NCI-H1436 (cell line): ENCODE measurements at places on chromosomes 5 and 9.

GRCh38 chr5:159605585-159605984, 275.3 kb upstream of the IL12B start:
- DNase-seq, result no peak

DNA sequence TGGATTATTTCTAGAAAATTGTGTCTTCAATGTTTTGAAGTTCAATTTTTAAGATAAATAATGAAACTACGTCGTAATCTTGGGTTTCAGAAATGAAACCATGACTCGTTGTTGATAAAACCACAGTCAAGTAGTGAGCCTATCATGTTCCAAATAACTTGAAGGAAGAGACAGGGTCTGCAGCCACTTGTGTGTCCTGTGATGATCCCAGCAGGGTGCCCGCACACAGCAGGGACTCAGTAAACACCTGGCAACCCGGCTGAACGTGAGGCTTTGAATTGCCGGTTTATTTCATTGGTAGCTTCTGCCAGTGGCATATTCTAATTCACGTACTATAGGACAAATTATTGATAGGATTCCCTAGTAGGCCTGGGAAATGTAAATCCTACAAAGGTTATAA, 679.6 kb downstream of the IRX1 start:
- no peak for DNase-seq

DNA sequence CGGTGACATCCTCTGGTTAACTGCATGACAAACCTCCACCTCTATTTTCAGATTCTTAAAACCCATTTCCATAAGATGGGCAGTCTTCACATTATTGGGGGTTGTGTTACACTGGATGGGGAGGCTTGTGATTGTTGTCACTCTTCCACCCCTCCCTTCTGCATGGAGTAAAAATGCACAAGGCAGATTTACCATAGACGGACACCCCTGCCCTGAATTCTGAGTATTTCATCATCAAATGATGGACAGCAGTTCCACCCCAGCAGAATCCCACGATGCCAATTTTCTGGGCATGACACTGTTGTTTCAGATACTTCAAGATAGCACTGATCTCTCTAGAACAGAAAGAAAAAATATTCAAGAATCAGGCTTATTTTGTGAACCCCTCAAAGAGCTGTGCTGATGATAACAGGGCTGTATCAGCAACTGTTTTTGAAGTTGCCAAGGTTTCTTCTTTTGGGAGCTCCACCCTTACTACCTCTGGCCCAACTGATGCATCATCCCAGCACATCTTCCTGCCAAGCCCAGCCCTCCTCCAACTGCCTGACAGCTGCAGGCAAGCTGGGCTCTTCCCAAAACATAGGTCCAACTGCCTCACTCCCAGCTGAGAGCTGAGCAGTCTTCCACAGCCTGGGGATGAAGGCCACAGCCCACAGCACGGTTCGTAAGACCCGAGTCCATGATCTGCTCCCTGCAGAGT, 21.4 kb downstream of the CMBL start:
- DNase-seq, result no peak

GRCh38 chr5:75663579-75664284, 52.5 kb downstream of the ANKDD1B start:
- DNase-seq, result no peak

- DNase-seq, result no peak
These were observed 61.0 kb downstream of the EHMT1 start for GRCh38 chr9:137679695-137680305.

DNA sequence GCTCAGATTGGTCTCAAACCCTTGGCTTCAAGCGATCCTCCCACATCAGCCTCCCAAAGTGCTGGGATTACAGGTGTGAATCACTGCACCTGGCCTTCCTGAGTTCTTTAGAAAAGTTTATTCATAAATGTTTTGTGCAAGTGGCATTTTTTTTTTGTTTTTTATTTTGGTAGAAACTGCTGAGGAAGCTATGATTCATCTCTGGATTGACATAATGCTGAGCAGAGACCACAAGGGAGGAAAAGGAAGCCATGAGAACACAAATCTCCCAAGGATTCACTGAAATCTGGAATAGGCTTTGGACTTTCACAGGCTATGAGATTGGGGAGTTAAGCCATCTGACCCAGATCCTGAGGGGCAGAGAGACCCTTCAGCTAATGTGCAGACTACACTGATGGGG, 3.4 kb upstream of the SLC46A2 start:
- no peak for DNase-seq

DNA sequence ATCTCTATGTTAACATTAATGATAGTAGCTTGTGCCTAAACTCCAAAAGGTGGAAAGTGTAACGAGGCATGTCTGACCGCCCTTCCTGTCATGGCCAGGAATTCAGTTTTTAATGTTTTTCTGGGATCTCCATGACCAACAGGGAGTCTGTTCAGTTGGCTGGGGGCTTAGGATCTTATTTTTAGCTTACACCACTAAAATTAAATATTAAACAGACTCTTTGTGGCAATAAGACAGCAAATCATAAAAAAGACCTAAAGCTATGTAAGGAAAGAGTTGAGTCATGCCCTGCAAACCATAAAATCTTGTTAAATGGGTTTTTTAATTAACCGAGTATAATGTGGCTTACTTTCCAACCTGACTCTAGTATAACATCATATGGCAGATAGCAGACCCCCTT, 247.8 kb downstream of the DIRAS2 start:
- no peak for DNase-seq

DNA sequence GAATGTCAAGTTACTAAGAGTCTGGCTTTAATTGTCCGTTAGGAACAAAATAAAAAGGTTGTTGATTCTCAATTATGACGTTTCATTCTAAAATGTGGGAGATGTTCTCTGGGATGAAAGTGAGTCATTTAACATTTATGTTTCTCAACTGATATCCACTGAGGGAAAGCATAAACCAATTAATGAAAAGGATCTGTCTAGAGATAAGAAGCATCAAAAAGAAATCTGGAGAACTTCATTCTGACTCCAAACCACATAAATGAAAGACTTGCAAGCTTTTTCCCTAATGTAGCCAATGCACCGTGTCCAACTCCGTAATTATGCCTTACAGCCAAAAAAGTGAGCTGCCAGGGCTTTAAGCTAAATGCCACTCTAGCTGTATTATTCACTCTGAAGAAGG, 654.2 kb downstream of the TLE1 start:
- no peak for DNase-seq

DNA sequence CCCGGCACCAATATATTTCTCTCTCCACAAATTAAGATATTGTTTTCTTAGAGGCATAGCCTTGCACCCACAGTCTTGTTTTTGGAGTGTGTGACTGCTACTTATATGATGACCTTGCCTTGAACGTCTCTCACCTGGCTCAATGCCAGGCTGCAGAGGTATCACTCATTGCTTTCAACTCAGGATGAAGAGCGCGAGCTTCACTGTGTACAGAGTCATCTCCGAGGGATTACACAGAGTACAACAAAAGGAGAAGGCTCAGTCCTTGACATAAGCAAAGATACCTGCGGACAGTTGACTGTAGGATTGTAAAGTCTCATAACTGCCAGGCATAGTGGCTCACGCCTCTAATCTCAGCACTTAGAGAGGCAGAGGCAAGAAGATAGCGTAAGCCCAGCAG, 53.8 kb downstream of the CD180 start:
- DNase-seq, result no peak
